Stimulated activated naive CD4-positive, alpha-beta T cell (primary cell): ENCODE measurements at places on chromosomes 5 and 9.
A peak's percentile ranks its signal among the peaks of the same experiment; 100 is the strongest.

GRCh38 chr9:136354592-136355085 lies 8.9 kb downstream of the DNLZ start:
- no peak for DNase-seq

GRCh38 chr9:98500337-98500919 lies 208.3 kb downstream of the GABBR2 start:
- DNase-seq = no peak

DNA sequence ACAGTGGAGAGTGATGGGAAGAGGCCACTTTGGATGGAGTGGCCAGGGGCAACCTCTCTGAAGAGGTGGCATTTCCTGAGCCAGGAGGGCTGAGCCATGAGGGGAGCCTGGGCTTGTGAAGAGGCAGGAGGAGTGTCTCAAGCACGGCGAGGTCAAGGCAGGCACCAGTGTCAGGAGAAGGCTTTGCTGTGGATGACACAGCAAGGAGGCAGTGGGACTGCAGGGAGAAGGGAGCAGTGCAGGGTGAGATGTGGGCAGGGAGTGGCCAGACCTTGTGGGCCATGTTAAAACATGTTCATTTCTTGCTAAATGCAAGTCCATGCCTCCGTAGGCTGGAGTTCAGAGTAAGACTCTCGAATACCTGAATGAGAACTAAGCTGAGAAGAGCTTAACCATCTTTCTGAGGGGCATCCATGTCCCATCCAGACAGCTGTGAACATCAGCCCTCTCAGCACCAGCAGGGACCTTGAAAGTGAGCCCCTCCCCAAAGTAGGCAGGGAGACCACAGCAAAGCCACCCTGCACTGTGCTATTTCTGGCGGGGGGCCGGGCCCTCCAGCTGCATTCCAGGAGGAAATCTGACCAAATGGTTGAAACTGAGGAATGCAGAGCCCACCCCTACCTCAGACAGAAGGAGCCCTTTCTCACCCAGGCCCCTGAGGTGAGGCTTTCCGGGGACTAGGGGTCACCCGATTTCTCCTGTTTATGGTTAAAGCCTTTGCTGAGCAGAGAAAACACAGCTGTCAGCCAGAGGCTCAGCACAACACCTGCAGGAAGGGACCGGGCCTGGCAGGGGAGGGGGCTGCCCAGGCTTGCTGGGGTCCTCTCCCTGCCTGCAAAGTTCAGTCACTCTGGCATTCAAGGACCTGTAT lies 16.1 kb upstream of the ARSI start:
- DNase-seq = no peak

DNA sequence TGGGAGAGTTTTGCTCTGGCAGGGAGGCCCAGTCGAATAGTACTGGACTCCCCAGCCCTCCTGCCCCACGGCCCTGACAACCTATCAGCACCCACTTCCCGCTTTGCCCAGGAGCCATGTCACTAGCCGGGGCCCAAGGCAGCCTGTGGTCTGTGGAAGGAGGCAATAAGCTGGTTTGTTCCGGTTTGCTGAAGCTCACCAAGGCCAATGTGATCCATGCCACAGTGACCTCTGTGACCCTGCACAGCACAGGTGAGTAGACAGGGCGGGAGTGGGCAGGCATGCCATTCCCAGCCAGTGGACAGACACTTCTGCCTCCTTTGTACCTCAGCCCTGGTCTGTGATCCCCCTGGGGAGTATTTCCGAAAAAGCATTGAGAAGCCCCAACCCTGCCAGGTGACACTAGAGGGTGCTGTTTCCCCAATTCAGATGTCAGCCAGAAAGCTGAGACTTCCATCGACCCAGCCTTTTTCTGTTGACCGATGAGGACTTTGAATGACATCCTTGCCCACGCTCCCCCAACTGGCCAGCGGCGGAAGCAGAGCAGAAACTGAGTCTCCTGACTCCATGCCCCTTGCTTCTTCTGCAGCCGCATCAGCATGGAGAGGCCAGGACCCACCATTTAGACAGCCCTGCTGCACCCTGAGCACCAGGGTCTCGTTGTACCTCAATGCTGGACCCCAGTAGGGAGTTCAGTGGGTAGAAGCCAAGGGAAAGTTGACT lies 9.6 kb downstream of the PCYOX1L start:
- DNase-seq = peak; percentile 62

GRCh38 chr5:1099926-1100663 lies 11.8 kb downstream of the SLC12A7 start:
- DNase-seq = no peak

GRCh38 chr5:118042076-118042475 lies 946.3 kb downstream of the DTWD2 start:
- DNase-seq = no peak

DNA sequence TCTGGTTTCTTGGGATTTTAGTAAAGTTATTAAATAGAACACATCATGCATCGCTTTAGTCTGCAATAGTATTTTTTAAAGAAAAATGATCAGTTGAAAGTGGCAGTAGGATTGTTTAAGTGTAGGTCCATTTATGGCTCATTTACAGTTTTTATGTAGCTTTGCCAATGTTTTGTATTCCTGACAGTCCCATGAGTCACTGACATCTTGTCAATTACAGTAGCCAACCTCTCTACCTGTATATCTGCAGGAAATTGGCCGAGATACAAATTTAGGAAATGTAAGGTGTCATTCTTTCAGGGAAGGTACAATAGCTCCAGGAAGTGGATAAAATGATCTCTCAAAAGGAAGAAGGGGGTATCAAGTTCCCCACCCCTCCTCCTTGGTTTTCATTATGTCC lies 47.7 kb upstream of the MTAP start:
- DNase-seq = no peak

DNA sequence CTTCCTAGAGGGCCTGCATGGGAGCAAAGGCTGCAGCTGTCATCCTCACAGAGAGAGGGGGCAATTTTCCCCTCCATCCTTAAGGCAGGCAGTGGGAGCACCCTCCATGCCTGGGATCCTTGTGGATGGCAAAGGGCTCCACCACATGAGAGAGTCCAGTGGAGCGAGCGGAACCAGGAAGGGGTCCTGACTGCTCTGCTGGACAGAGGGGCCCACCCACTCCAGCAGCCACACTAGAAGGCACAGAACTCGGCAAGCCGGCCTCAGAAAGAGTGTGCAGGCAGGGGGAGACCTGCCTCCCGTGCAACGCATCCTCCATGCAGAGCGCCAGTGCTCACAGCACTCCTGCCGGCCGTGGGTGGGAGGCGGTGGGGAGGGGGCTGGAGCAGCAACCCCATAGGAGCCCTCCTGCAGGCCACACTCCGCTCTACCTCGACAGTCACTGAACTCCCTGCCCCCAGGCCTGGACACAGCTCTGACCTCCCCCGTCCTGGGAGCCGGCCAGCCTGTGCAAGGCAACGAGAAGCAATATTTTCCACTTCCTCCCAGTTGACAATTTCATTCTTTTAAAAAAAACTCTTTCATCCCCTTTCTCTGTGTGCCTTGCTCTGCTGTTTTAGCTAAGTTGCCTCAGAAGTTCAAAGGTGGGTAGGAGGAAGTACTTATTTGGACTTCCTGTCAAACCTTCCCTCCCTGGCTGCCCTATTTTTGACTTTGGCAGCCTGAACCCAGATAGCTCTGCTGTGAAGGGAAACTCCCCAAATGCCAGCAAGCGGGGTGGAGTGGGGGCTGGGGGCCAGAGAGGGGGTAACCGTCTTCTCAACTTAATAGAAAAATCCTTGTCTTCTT lies 5.3 kb upstream of the LCP2 start:
- DNase-seq = peak; percentile 79

DNA sequence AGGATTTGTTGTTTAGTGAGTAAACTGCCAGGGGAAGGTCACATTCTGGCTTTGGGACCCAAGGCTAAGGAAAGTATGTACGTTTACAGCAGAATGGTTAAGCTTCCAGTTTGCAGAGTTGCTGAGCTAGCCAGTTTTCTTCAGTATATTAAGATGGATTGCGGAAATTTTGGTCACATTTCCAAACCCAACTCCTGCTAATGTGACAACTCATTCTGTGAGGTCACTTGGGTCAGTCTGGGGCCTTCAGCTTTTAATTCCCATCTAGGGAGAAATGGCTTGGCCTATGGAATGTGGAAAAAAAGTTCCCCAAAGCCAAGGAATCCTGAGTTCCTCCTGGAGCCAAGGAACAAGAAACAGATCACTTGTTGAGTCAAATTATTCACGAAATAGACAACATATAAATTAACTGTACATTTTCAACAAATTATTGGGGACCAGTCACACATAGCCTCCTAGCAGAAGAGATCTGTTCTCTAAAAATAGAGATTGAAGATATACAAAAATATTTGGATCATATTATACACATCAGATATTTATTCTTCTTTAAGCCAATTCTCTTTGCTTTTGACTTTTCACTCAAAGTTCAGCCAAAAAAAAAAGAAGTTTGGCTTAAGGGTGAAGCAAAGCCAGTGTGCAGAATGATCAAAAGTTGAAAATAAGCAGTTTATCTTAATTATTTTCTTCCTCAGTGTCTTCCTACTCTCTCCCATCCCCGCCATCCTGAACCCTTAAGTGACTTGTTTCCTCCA lies 8.8 kb downstream of the KCNV2 start:
- no peak for DNase-seq

DNA sequence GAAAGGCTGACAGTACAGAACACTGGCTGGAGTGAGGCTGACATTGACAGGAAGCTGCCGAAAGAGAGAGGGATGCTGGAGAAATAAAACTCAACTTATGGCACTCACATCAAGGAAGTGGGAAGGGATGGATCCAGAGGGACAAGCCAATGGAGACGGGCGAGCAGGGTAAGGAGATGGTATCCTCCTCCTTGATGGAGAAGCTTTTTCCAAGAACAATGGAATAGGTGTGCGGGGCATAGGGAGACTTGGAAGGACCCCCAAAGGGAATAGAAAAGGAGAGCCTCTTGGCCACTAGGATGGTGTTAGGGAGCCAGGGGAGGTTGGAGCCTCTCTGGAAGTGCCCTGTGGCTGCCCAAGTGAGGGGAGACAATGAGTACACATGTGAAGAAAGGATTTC lies 58.4 kb upstream of the GRHPR start:
- DNase-seq = no peak

GRCh38 chr5:73827106-73827450 lies 201.1 kb downstream of the ARHGEF28 start:
- DNase-seq = no peak

GRCh38 chr5:52356311-52356918 lies 431.3 kb upstream of the ITGA1 start:
- no peak for DNase-seq

DNA sequence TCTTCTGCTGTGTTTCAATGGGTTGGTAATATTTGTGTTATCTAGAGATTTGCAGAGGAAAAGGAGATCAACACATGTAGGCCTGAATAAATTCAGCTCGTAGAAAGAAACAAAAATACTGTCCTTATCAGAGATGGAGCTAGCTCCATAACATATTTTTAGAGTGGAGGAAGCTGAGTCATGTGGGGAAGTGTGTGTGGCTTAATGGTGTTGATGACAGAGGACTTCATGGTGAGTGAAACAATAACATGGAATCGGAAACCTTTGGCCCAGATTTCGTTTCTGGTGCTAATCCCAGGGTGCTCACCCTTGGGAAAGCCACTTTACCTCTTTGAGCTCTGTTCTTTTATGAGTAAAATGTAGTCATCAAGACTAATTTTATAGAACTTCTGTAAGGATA lies 825.0 kb downstream of the TLR4 start:
- no peak for DNase-seq

GRCh38 chr5:99177796-99178195 lies 249.0 kb upstream of the CHD1 start:
- DNase-seq = no peak

DNA sequence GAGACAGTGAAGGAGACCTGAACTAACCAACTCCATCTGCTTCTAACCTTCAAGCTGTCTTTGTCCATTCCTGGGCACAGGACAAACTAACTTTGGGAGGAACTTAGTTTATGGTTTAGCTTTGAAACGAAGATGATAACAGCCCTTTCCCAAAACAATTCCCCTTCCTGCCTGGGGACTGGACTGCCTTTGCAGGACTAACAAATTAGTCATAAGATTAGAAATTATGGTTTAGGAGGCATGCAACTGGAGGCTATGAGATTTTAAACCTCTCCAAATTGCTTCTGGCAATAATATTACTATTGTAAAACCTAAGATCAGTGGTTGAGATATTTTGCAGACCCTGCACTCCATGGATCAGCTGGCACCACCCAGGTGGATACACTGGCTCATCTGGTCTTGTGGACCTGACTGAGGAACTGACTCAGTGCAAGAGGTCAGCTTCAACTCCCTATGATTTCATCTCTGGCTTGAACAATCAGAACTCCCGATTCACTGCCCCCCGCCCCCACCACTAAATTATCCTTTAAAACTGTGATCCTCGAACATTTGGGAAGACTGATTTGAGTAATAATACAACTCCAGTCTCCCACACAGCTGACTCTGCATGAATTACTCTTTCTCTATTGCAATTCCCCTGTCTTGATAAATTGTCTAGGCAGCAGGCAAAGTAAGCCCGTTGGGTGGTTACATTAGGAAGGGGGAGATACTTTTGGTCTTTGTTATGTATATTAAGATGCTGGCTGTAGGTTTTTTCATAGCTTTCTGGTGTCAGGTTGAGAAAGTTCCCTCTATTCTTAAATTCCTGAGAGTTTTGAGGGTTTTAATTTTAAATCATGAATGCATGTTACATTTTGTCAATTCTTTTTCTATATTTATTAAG lies 213.3 kb downstream of the TSSK1B start:
- no peak for DNase-seq

- DNase-seq = no peak
Observed at GRCh38 chr9:96638606-96639364, 16.3 kb downstream of the PRXL2C start.

DNA sequence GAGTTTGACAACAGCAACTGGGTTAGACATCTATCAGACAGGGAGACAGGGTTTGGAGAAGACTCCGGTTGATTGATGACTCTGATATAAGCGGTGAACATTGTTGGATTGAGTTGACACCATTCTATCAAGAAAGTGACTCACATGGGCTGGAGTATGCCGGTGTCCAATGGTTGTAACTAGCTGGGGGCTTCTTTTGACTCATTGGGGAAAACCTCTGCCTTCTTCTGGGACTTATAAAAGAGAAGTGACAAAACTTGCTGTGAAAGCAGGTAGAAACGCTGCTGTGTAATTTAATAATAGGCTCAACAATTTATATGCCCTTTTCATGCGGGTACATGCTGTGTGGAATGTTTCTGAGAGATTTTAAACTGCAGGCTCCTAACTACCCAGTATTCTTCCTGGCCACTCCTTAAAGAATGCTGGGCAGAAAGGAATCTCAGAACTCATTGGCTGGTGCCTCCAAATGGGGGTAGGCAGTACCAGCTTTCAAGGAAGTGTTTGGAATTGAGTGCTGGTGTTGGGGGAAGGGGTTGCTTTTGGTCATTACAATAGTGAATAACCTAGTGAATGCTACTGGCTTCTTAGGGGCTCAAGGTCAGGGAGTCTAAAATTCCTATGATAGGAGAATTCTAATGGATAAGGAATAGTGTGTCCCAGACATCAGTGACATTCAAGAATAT lies 43.9 kb downstream of the FYB1 start:
- no peak for DNase-seq

GRCh38 chr9:35675204-35675603 lies 1.5 kb downstream of the CA9 start:
- DNase-seq = no peak

GRCh38 chr5:91118796-91119195 lies 264.3 kb downstream of the ARRDC3 start:
- no peak for DNase-seq

- DNase-seq = no peak
Observed at GRCh38 chr9:133961226-133962165, 30.6 kb downstream of the VAV2 start.
